ENCODE measurements at places on chromosomes 1 and 21. TPM values are rescaled to one million over a fixed set of nuclear protein-coding genes. Genes with fewer than 3 reads are reported as not detected.
A peak's percentile ranks its signal among the peaks of the same experiment; 100 is the strongest.

DNA sequence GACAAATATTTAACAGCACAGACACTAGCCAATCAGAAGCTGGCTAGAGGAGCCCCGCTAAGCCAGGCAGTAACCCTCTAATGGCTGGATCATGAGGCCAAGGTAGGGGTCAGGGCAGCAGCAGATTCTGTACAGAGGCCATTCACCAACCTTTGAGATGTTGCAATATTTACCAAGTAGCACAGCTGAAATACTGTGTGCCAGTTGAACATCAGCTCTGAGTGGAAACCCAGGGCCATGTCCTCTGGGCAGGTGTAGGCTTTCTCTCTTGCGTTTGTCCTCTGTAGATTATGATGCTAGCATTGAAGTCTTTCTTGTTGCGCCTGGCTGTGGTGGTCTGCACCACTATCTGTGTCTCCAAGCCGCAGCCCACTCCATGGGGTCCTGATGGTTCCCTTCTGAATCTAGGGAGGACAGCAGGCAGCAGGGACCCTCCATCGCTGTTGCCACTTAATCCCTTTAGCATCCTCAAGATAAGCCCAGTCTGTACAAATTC is 2.5 kb upstream of the COG2 start:
- no peaks in the 10 kb centered on the region for H3K36me3 ChIP-seq
- H3K27ac ChIP-seq, result no peak overlapping the region
- H3K27me3 ChIP-seq, result no peaks in the 10 kb centered on the region
- DNase-seq, result no peak
- H3K4me3 ChIP-seq, result no peak overlapping the region
- H3K4me1 ChIP-seq, result peaks cover 27% of the 10 kb centered on the region

GRCh38 chr1:150578272-150579109 is 919 bp downstream of the MCL1 start:
- H3K27me3 ChIP-seq, result no peaks in the 10 kb centered on the region
- peak overlapping the region; percentile 99 for H3K4me3 ChIP-seq
- H3K36me3 ChIP-seq, result peaks cover 42% of the 10 kb centered on the region

DNA sequence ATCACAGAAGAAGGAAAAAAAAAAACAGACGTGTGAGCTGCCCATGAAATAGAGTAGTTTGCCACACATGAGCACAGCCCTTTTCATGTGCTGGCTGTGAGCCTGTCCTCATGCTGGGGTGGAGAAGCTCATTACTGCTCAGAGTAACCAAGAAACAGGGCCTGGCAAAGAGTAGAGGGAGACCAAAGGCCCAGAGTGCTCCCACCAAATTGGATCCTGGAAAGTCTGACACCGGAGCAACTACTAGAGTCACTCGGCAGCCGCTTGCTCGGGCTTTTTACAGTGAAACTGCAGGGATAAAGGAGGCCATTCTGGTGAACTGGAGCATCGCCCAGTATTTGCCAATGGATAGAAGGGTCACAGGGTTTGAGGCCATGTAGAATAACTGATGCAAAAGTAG is 64.4 kb upstream of the BARHL2 start:
- H3K4me3 ChIP-seq, result no peak overlapping the region
- no peaks in the 10 kb centered on the region for H3K4me1 ChIP-seq
- DNase-seq, result no peak
- no peaks in the 10 kb centered on the region for H3K36me3 ChIP-seq
- no peak overlapping the region for H3K27ac ChIP-seq

DNA sequence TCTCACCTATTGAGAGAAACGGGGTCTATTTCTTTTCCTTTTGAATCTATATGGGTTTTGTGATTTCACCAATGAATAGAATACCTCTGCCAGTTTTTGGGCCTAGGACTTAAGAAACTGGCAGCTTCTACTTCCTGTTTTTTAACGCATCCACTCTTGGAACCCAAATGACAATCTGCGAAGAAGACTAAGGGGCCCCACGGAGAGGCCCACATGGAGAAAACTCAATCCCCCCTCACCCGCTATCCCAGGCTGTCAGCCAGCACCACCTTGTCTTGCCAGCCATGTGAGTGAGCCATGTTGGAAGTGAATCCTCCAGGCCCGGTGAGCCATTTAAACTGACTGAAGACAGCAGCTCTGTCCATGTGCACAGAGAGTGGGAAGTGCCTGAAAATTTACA is 3.6 kb upstream of the HENMT1 start:
- no peak overlapping the region for H3K27ac ChIP-seq
- peaks cover 9% of the 10 kb centered on the region for H3K4me1 ChIP-seq
- no peaks in the 10 kb centered on the region for H3K36me3 ChIP-seq
- DNase-seq, result no peak
- H3K27me3 ChIP-seq, result no peaks in the 10 kb centered on the region

GRCh38 chr1:48236716-48237470 is 14.4 kb downstream of the SLC5A9 start:
- no peak overlapping the region for H3K27ac ChIP-seq
- H3K4me1 ChIP-seq, result no peaks in the 10 kb centered on the region
- H3K4me3 ChIP-seq, result no peak overlapping the region
- no peaks in the 10 kb centered on the region for H3K36me3 ChIP-seq
- no peak for DNase-seq

- no peaks in the 10 kb centered on the region for H3K36me3 ChIP-seq
- H3K27ac ChIP-seq, result no peak overlapping the region
- H3K4me3 ChIP-seq, result no peak overlapping the region
- H3K27me3 ChIP-seq, result no peaks in the 10 kb centered on the region
These were observed 137.7 kb downstream of the COL11A1 start for GRCh38 chr1:102970496-102971078.

GRCh38 chr21:36747041-36747814 is 48.3 kb downstream of the SIM2 start:
- no peak overlapping the region for H3K4me3 ChIP-seq
- peaks cover 5% of the 10 kb centered on the region for H3K27me3 ChIP-seq
- no peak overlapping the region for H3K27ac ChIP-seq
- H3K36me3 ChIP-seq, result no peaks in the 10 kb centered on the region
- no peaks in the 10 kb centered on the region for H3K4me1 ChIP-seq

GRCh38 chr1:94514095-94514727 is 27.3 kb downstream of the F3 start:
- H3K27me3 ChIP-seq, result no peaks in the 10 kb centered on the region
- H3K36me3 ChIP-seq, result no peaks in the 10 kb centered on the region
- no peak overlapping the region for H3K4me3 ChIP-seq
- no peak overlapping the region for H3K27ac ChIP-seq
- no peak for DNase-seq

- DNase-seq, result no peak
- no peak overlapping the region for H3K27ac ChIP-seq
- H3K27me3 ChIP-seq, result no peaks in the 10 kb centered on the region
- H3K4me1 ChIP-seq, result no peaks in the 10 kb centered on the region
- H3K36me3 ChIP-seq, result no peaks in the 10 kb centered on the region
These were observed 26.2 kb downstream of the TP73 start for GRCh38 chr1:3678361-3679097.

- H3K27me3 ChIP-seq, result no peaks in the 10 kb centered on the region
- no peak overlapping the region for H3K27ac ChIP-seq
- DNase-seq, result no peak
These were observed 37.3 kb downstream of the KCNK2 start for GRCh38 chr1:215119719-215120365.

DNA sequence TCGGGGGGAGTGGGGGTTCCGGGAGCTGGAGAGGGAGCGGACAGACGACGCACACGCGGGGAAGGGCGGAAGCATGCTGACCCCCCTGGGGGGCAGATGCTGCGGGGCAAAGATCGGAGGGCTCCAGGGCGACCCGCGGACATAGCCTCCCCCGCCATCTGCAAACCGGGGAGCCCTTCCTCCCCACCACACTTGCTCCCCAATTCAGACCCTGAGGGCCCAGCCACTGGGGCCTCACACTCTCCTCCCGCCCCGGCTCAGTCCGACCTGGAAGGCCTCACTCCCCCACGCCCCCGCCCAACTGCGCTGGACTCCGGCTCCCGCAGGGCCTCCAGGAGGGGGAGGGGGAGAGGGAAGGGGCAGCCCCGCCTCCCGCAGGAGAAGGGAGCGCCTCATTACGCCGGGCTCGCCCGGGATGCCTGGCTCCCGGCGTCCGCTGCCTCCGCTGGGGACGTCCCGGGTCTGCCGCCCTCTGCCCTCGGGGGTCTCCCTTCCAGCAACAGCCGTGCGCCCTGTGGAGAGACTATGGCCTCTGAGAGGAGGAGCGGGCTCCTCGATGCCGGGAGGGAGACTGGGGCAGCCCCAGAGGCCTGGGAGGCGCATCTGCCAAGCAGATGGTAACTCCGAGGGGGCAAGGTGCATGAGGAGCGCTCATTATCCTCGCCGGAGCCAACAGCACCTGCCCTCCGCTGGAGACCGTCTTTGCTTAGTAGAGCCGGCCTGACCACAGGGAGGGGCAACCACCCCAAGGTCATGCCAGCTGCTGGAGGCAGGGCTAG is 636 bp upstream of the CAMK2N1 start:
- H3K27me3 ChIP-seq, result no peaks in the 10 kb centered on the region
- H3K36me3 ChIP-seq, result no peaks in the 10 kb centered on the region
- H3K27ac ChIP-seq, result peak overlapping the region; percentile 85
- DNase-seq, result peak; percentile 90

GRCh38 chr1:77732090-77732489 is 27.6 kb downstream of the USP33 start:
- DNase-seq, result no peak
- no peaks in the 10 kb centered on the region for H3K36me3 ChIP-seq
- H3K4me3 ChIP-seq, result no peak overlapping the region
- H3K27me3 ChIP-seq, result no peaks in the 10 kb centered on the region
- no peak overlapping the region for H3K27ac ChIP-seq

DNA sequence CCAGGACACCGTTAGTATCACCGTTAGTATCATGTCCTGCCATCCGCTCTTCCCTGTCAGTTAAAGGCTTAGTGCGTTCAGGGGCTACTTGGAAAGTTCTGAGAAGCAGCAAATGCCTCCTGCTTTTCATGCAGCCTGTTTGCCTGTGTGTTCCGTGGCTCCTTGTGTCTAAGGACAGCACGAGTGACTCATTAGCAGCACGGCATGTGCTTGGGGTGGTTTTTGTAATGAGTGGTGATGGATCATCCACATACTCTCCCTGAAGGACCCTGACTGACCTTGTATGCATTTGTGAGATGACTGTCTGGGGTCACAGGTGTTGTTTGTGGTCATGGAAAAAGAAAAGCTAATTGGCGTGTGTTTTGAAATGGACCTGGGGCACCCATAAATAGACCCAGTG is 221.9 kb downstream of the PBX1 start:
- H3K4me1 ChIP-seq, result peaks cover 48% of the 10 kb centered on the region
- peak; percentile 86 for DNase-seq
- H3K27ac ChIP-seq, result peak overlapping the region; percentile 52
- H3K27me3 ChIP-seq, result no peaks in the 10 kb centered on the region
- no peak overlapping the region for H3K4me3 ChIP-seq
- H3K36me3 ChIP-seq, result no peaks in the 10 kb centered on the region

DNA sequence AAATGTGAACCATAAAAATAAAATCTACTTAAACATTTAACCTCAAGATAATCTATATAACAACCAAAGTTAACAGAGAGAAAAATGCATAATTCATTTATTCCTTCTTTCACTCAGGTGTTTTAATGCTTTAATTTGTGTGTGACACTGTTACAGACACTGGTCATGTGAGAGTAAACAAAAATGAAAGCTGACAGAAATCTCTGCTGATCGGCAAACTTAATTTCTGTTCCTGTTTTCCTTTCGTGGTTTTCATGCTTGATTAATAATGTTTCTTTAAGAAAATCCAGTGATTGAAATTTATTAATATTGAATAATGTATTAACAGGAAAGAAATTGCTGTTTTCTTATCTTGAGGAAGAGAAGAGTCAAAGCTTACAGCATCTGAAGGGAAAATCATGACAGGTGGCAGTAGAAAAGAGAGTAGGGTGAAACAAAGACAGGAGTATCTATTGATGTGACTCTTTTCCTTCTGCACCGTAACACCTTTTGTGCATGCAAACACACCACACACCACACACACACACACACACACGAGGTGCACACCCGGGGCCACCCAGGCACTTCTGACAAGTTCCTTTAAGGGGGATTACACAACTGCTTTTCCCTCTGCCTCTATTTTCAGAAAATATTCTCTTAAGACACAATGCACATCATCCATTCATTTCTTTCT is 1.6 kb downstream of the OR2AK2 start:
- DNase-seq, result no peak
- no peaks in the 10 kb centered on the region for H3K36me3 ChIP-seq
- H3K27ac ChIP-seq, result no peak overlapping the region
- H3K4me1 ChIP-seq, result no peaks in the 10 kb centered on the region

DNA sequence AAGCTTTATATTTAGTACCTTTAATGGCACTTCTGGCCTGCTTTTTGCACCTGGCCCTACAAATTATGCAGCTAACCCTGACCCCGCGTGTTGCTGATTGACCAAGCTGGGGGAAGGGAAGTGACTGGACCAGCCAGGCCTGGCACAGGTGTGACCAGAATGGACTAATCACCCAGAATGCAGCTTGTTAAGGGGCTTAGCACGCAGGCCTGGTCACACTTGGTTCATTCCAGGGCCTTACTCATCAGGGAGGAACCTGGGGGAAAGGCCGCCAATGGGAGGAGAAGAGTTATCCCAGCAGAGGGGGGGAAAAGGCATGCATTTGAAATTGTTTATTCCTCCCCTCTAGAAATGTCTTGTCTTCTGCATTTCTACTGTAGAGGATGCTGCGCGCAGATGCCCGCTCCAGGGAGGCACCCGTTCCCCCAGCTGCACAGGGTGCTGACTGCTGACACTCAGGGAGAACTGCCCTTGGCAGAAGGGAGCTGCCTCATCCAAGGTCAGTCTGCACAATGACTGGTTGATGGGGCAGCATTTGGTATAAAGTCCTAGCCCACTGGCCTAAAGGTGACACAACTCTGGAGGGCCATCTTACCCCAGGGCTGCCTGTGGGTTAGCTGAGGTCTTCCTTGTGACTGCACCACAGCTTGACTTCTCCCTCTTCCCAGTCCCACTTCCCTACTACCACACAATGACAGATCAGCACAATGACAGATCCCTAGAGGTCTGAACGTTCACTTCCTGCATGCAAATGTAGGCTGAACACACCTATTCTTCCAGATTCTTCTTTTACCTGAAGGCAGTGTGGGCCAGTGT is 29.0 kb downstream of the DHCR24 start:
- peaks cover 36% of the 10 kb centered on the region for H3K4me1 ChIP-seq
- H3K27me3 ChIP-seq, result no peaks in the 10 kb centered on the region
- H3K4me3 ChIP-seq, result no peak overlapping the region

GRCh38 chr1:46097149-46097472 is 35.3 kb downstream of the PIK3R3 start:
- no peak overlapping the region for H3K4me3 ChIP-seq
- H3K36me3 ChIP-seq, result no peaks in the 10 kb centered on the region
- H3K27me3 ChIP-seq, result no peaks in the 10 kb centered on the region
- H3K27ac ChIP-seq, result no peak overlapping the region

- no peak for DNase-seq
- no peak overlapping the region for H3K4me3 ChIP-seq
- no peak overlapping the region for H3K27ac ChIP-seq
- peaks cover 7% of the 10 kb centered on the region for H3K27me3 ChIP-seq
- no peaks in the 10 kb centered on the region for H3K36me3 ChIP-seq
These were observed 53.2 kb downstream of the SYT2 start for GRCh38 chr1:202656951-202657646.

GRCh38 chr21:35840197-35840799 is 220.0 kb downstream of the SETD4 start:
- no peak overlapping the region for H3K27ac ChIP-seq
- H3K4me3 ChIP-seq, result no peak overlapping the region
- no peaks in the 10 kb centered on the region for H3K36me3 ChIP-seq

CFAP126 gene
- total RNA-seq, result not detected

SPATA21 gene
- not detected for total RNA-seq

TP73 gene
- not detected for total RNA-seq

CNIH3 gene
- 1.7 TPM for total RNA-seq

BRINP3 gene
- 0.28 TPM for total RNA-seq

CFHR2 gene
- not detected for total RNA-seq

FAM72A gene
- 2.5 TPM for total RNA-seq

HPCAL4 gene
- total RNA-seq, result not detected
